Activated CD4-positive, CD25-positive, alpha-beta regulatory T cell treated with anti-CD3 and anti-CD28 coated beads, Interleukin-2, amount 50 U/mL, for 24 hours (primary cell): ENCODE measurements at places on chromosomes 16 and 17.

- ATAC-seq: peak; percentile 91
Observed at GRCh38 chr16:17070882-17071592, 399.7 kb downstream of the XYLT1 start.

GRCh38 chr17:1004769-1005295 is 7.9 kb downstream of the TIMM22 start:
- no peak for ATAC-seq

DNA sequence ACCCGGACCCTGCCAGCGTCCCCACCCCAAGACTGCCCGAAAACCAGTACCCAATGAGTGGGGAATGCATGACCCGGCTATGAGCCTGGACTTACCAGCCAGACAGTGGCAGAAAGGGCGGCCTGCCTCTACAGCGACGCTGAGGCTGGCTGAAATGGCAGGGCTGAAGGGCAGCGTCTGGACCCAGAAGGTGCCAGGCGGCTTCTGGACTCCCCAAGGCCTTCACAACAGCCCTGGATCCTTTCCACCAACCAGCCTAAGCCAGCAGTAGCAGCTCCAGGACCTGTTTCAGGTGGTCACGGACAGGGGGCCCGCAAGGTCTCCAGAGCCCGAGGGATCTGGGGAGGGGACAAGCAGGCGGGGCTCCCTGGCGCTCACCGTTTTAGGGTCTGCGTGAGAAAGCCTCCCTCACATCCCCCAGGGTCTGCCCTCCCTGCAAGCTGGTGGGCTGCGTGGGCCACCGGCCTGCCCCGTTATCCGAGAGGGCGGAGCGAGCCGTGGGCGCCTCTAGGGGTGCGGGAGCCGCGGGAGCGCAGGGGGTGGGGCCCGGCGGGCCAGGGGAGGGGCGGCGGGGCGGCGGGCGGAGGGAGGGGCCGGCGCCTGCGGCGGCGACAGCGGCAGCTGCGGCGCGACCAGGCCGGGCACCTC is at the start of gene RIPOR1:
TSS of gene RIPOR1 (plus strand) at position 608 of the 648 bp plus-strand sequence. CDS start 9,618 bp downstream, outside the sequence.
- peak; percentile 68 for ATAC-seq

- ATAC-seq: no peak
Observed at GRCh38 chr17:82215095-82215971, 2.7 kb upstream of the CCDC57 start.

GRCh38 chr17:70171159-70171558 is 1.8 kb downstream of the KCNJ2 start:
- no peak for ATAC-seq

GRCh38 chr16:80948886-80949493 is 57.7 kb downstream of the CMC2 start:
- ATAC-seq: no peak

DNA sequence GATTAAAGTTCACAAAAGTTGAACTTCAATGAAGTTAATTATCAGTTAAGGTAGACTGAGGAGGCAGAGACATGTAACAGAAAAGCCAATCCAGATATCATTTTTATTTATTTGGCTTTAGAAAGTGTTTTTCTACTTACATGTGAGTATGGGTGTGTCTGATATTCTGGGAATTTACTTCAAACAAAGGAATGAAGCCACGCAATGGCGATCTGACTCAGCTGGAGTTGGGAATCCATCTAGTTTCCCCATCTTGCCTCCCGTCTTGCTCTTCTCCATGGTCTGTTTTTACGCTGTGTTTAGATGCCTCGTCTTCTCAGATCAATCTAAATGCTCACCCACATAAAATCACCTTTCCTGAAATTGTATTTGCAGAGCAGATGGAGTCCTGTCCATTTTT is 1.7 kb upstream of the KCNJ16 start:
- ATAC-seq: no peak

- ATAC-seq: peak; percentile 90
Observed at GRCh38 chr17:44503147-44504029, at the start of gene GPATCH8. TSS of gene GPATCH8 (minus strand) at chr17:44503406. CDS start at chr17:44503370, 36 bp downstream.

DNA sequence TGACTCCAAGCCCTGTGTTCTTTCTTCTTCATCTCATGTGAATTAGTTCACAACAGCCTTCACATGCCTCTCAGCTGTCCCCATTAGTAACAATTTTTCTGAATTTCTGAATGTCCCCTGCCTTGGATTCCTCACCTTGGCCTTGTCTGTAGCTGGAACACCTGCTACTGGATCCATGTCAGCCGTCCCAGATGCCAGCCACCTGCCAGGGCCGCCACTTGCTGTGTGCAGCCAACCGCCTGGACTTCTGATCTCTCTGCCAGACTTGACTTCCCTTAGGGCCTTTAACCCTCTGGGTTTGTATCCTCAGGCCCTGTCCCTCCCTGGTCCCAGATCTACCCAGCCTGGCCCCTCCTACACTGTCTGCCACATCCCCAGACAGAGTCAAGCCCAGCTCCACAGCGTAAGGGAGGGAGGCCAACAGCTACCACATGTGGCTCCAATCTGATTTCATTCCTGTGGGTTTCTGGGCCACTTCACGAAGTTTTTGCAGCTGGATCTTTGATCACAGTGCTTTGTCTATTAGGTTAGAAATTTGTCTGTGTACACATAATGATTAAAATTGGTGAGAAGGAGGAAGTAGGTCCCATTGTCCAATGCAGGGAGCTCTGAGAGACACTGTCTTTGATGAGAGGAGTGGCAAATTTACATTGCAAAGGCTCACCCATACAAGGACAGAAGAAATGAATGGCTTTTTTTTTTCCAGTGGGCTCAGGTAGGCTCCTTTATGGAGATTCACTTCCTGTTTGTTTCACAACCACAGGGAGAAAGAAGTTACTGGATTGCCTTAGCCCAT is 15.3 kb downstream of the MPP2 start:
- no peak for ATAC-seq

GRCh38 chr16:22357635-22357971 is 16.8 kb downstream of the CDR2 start:
- ATAC-seq: peak; percentile 37

DNA sequence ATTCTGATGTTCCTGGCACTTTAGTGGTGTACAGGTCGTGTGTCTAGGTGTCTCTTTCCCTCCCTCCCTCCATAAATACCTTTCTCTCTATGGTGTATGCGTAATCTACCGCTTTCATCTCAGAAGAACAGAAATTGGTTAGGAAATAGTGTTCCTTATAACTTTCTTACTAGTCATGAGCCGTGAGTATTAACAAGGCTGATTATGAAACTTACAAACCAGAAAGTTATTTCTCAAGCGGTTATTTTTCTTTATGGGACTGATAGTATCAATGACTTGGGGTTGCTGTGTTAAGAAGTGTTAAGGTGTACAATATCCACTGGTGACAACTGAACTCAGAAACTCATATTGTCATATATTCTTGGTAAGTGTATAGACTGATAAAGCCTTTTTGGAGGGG is 13.2 kb upstream of the MYH11 start:
- ATAC-seq: no peak

- no peak for ATAC-seq
Observed at GRCh38 chr16:1430214-1430758, 592 bp upstream of the PERCC1 start.

GRCh38 chr16:55399911-55400310 is 75.9 kb downstream of the IRX6 start:
- no peak for ATAC-seq

DNA sequence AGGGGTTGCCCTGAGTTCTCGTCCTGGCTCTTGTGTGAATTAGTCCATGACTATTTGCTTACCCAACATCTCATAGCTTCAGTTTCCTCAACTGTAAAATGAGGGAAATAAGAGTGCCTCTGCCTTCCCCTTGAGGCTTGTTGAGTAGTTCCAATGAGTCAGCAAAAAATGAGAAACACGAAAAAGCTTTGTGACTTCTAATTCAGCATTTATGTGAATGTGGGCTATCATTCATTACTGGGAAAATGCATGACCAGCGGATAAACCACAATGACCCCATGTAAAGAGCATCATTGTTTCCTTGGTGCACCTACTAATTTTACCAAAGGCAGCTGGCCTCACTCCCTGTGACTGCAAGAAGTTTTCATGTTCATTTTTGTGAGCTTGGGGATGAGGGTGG is 374.6 kb upstream of the HSBP1 start:
- ATAC-seq: no peak

- ATAC-seq: no peak
Observed at GRCh38 chr17:68792042-68792685, 163.0 kb downstream of the ABCA8 start.

DNA sequence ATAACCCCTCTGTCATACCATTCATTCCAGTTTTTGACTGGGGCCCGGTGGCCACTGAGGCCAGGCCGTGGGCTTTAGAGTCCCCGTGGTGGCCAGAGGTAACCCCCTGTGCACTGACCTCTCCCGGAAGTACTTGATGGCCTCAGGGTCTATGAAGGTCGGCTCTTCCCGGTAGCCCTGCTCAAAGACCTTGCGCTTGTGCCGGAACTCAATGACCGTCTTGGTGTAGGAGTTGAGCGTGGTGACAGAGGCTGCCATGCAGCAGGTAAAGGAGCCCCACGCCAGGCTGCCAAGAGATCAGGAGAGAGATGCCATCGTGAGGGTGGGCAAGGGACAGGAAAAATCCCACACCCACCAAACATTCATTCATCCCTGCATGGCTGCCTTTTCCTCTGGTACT is 234.8 kb downstream of the GSG1L start:
- no peak for ATAC-seq

DNA sequence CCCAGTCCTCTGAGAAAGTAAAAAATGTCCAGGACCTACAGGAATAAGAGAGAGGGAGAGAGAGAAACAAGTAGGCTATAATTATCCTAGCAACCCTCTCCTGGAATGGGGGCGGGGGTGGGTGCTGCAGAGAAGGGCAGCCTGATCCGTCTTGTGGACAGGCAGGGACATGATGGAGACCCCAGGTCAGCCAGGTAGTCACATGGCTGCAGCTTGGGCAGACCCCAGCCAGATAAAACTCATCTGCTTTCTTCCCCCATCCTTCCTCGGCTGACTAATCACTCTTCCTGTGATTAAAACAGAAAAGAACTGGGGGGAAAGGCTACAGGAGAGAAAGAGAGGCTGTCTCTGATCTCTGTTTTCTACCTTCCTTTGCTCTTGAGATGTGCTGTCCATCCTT is 32.6 kb downstream of the COPZ2 start:
- no peak for ATAC-seq

DNA sequence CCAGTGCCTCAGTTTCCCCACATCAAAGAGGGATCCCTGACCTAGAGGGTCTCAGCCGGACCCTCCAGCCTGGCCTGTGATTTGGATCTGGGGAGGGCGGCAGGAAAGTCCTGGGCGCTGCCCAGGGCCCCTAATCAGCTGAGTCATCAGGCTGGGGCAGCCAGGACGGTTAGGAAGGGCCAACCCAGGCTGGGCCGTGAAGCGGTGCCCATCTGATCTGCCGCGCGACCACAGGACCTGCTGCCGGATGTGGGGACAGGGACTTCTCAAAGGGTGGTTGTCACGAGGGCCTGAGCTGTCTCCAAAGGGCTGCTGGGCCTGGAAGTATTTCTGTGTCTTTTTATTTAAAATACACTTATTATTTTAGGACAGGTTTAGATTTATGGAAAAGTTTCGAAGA is 4.4 kb downstream of the TPSAB1 start:
- ATAC-seq: no peak

- peak; percentile 21 for ATAC-seq
Observed at GRCh38 chr17:32341141-32341856, 674 bp downstream of the C17orf75 start.

DNA sequence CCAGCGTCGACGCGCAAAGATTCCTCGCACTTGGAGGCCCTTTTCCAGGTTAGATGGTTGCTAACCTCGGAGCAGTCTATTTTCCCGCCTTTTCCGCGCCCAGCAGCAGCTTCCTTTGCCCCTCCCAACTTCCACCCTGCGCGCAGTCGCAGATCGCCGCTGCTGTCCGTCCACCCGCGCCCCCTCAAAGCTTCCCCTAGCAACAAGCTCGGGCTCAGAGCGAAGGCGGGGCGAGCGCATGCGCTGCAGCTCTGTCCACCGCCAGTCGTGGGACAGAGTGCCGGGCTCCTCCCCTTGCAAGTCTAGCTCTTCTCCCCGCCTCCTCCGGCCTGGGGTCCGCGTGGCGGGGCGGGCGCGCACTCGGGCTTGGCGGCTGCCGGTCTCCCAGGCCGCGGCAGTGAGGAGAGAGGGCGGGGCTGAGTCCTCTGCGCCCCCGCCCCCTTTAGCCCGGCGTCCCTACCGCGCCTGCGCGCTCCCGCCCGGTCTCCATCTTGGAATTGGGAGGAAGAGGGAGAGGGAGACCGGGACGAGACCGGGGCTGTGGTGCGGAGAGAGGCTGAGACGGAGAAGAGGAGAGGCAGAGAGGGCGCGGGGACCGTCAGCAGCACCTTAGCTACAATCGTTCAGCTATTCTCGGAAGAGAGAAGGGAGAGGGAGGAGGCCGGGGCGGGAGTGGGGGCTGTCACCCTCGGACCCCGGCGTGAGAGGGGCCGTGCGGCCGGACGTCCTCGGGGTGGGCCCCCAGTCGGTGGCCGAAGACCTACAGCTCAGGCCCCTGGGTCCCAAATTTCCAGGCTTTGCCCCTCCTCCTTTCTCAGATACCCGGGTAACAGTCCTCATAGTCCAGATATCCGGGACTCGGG is at the start of gene TAOK2:
TSS of gene TAOK2 (plus strand) at position 485 of the 863 bp plus-strand sequence. CDS start 3,905 bp downstream, outside the sequence.
- peak; percentile 99 for ATAC-seq

DNA sequence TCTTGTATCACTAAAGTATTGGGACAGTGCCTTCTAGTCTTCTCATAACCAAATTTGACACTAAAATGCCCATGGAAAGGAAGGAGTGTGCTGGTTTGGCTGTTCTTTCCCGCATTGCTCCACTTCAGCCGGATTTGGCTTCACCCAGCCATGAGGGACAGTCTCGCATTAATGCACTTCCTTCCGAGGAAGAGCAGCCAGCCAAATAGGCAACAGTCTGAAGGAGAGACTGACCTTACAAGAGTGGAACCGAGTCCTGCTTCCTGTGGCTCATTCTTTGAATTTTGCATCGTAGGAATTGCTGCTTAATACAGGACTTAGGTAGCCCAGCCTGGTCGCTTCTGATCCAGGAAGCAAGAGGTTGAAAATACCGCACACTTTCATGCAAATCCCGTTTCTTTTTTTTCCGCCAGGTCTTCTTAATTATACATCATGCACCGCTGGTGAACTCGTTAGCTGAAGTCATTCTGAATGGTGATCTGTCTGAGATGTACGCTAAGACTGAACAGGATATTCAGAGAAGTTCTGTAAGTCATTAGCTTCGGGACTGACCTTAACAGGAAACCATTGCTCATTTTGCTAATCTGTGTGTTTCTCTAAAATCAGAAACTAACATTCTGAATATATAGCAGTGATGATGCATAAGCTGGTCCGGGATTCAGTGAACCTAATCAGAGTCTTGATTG is 38.2 kb downstream of the CLEC16A start:
- ATAC-seq: peak; percentile 69

DNA sequence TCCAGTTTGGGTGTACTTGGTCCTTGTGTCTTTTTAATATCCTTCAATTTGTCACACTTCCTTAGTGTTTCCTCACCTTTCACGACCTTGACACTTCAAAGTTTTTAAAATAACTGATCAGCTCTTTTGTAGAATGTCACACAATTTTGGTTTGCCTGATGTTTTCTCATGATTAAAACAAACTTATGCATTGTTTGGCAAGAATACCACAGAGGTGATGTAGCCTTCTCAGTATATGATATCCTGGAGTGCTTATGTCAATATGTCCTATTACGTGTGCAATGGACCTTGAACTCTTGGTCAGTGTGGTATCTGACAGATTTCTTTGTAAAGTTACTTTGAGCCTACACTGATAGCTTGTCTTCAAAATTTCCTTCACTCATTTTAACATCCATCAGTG is 297.4 kb downstream of the CNTNAP4 start:
- ATAC-seq: no peak

GRCh38 chr17:12990041-12990808 is 27.6 kb downstream of the ELAC2 start:
- no peak for ATAC-seq
